Cortex of kidney (tissue), 1 donor: ENCODE measurements at places on chromosomes 2 and 18.

- DNase-seq: no peak
Observed at GRCh38 chr18:74760436-74760835, 162.8 kb downstream of the ZNF407 start.

DNA sequence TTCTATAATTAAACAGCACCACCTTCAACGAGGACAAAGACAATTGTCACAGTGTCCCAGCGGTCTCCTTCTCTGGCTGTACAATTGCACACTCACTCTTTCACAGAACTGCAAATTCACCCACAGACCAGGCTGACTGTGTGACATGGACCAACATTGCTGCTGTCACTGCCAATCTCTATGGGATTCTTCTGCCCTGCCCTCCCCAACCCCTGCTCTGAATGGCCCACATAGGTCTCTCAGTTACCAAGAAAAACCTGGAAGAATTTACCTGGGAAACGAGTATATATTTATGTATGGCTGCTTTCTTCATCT, 26.5 kb downstream of the LRRC30 start:
- no peak for DNase-seq

DNA sequence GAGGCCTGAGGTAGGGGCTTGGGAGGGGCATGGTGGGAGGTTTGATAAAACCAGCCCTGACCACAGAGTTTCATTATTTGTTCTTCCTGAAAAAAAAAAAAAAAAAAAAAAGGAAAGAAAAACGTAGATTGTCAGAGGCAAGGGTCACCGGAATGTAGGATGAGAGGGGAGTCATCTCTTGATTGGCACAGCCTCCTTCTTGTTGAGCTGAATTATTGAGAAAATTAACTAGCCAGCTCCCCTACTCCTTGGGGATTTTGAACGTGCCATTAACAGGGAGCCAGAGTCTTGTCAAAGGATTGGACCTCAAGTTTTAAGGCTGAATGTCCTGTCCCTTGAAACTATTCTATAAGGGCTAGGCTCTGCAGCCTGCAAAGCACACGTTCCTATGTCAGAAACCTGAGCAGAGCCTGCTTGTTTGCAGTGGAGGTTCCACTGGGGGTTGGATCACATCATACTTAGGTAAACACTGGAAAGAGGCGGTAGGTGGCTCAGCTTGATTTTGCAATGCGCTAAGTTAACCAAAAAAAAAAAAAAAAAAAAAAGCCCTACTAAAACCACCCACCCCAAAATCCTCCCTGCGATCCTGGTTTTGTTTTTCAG, 2.3 kb downstream of the INHBB start:
- no peak for DNase-seq

DNA sequence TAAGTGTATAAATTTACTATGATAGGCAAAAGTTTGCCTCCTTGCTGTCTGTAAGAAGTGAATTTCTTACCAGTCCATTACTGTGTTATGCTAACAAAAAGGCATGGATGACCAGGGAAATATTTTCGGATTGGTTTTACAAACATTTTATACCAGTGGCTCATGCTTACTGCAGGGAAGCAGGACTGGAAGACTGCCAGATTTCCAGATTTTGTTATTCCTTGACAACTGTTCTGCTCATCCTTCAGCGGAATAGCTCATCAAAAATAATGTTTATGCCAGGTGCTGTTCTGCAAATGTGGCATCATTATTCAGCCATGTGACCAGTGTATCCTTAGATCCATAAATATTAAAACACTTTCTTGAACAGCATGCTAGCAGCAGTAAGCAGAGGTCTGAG, 40.4 kb upstream of the NETO1 start:
- DNase-seq: no peak

DNA sequence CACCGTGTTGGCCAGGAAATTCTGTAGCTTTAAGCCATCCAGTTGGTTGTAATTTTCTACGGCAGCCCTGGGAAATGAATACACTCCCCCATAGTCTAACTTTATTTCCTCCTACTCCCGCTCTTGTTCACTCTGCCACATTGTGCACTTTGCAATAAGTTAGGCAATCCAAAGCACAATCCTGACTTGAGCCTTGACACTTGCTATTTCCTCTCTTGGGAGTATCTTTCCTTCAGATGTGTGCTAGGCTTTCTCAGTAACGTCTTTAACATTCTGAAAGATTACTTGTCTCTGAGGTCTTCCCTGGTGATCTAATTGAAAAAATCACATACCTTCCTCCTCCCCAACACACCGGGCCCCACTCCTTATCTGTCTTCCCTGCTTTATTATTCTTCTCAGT, 65.9 kb upstream of the RAB27B start:
- no peak for DNase-seq

DNA sequence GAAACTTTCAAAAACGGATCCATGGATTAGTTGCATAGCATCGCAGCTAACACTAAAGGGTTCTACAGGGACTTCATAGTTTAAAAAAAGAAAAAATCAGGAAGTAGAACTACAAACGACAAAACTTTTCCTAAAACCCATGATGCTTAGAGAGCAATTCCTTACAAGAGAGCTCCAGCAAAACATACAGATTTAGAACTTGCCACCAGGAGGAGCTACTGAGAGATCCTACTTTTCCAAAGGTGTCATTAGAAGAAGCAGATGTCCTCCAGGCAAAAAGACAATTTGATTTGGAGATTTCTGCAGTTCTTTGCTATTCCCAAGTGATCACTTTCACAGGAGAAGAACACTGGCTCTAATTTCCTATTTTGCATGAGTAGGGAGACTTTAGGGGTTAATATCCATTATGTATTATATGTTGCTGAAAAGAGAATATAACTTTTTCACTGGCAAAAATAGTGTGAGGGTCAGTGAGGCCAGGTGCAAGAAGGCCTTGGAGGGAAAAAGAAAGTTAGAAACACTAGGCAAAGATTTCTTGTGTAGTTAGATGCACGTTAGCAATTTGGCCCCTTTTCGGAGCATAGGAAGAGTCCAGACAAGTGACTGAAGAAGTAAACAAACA, 436.2 kb downstream of the SUCLG1 start:
- no peak for DNase-seq

GRCh38 chr2:169933124-169933711, 106.0 kb downstream of the UBR3 start:
- no peak for DNase-seq

- no peak for DNase-seq
Observed at GRCh38 chr2:29361231-29361630, 246.0 kb downstream of the CLIP4 start.

DNA sequence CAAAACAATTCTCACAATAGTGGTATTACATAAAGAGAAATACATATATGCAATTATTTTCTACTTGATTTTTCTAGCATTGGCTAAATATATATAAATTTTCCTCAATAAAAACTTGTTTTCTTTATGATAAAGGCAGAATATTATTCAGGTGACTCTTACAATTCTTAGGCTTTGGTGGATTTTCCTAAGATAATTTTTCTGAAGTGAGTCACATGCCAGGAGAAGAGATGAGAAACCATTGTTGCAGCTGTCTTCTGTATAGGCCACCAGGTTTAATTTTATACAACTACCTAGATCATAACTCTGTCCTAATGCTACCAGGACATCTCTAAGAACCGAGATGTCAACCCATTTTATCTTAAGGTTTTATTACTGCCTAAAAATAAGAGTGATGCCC, 552.4 kb upstream of the CDH2 start:
- DNase-seq: no peak

DNA sequence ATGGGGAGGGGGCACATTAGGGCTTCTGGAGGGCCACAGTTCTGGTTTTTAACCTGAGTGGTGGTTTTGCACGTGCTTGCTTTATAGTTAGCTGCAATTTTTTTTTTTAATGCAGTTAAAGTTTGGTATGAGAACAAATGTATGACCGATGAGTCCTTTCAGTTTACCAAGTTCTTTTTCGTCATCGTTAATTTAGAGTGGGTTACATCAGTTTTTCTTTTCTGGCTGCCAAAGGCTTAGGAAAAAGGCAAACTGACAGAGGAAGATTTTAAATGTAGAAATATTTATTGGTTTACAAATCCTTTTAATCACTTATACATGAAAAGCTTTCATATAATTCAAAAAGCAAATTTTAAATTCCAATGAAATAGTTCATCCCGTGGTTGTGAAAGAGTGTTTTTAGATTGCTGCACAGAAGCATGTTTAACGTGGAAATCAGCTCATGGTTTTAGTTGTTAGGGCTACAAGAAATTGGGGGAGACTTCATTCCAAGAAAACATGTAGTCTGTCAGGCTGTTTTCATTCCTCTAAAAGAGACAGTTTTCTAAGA, 82.9 kb downstream of the MSH2 start:
- DNase-seq: no peak

GRCh38 chr18:13620818-13621445, 105.4 kb downstream of the FAM210A start:
- no peak for DNase-seq

GRCh38 chr2:131094463-131095281, 1.4 kb upstream of the FAM168B start:
- no peak for DNase-seq

GRCh38 chr2:27216416-27217137, 592 bp upstream of the CAD start:
- DNase-seq: no peak

GRCh38 chr2:133139847-133140533, 428.3 kb downstream of the NCKAP5 start:
- no peak for DNase-seq

GRCh38 chr2:154455866-154456265, 242.6 kb upstream of the KCNJ3 start:
- DNase-seq: no peak

- no peak for DNase-seq
Observed at GRCh38 chr2:85053802-85054201, 79.4 kb upstream of the TCF7L1 start.

GRCh38 chr2:174180726-174181236, 67.6 kb downstream of the OLA1 start:
- no peak for DNase-seq

- DNase-seq: no peak
Observed at GRCh38 chr2:72952110-72952823, 34.9 kb downstream of the EMX1 start.
